CD4-positive, alpha-beta T cell treated with Interleukin-4 for 1 hour (primary cell): ENCODE measurements at places on chromosomes 16 and 17.

DNA sequence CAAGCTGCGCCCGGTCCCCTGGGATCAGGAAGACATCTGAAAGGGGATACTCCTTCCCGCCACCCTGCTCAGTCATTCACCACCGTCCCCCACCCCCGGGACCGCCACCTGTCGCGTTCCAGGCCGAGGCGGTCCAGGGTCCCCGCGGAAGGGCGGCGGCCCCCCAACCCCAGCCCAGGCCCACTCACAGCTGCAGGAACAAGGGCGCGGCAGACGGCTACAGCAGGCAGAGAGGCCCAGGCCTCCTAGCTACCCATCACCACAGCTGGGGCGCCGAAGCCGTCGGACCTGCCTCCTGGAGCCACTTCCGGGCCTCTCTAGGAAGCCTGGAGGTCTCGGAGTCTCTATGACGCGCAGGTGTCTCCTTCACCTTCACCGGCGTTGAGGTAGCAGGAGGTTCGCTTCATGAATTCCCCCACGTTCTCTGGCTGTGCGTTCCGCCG is at the start of gene SDR42E1:
Gene SDR42E1 (minus strand): TSS at position 272 of the 443 bp plus-strand sequence. CDS start 10,612 bp downstream, outside the sequence.
- DNase-seq, result peak; percentile 77

- DNase-seq, result no peak
Observed at GRCh38 chr16:79607587-79607986, 7.0 kb upstream of the MAF start.

GRCh38 chr16:89374393-89374960 is 115.9 kb downstream of the ANKRD11 start:
- no peak for DNase-seq

DNA sequence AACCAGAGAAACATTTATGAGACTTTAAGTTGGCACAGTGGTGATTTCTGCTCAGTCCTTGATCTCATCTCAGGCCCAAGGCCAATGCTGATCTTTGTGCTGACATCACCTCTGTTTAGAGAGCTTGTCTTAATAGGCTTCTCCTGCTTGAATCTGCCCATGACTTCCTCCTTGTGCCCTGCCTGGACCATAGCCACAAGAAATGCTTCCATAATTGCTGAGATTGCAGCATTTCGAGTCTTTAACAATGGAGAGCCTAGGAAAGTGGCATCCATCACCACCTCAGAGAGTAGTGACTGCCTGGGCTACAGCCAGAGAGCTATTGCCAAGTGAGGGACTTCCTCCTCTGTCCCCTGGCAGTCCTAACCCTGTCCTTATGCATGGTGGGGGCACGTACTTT is 25.1 kb upstream of the MMP2 start:
- DNase-seq, result no peak

DNA sequence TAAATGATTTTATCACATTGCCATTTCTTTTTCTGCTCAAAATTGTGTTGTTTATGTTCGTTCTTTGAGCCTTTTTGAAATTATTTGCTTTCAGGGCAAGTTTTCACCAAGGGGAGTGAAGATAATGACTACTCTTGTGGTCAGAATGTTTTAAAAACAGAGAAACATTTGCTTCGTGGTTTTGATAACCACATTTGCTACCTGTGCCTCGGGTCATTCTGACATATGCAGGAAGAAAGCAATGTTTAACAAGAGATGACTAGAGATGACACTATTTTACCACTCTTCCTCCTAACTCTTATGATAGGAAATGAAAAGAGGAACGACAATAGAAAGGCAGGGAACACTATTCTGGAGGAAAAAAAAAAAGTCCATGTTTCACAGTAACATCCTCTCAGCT is 1496.5 kb upstream of the GOT2 start:
- no peak for DNase-seq

- no peak for DNase-seq
Observed at GRCh38 chr16:28596115-28596630, 677 bp downstream of the SULT1A2 start.

DNA sequence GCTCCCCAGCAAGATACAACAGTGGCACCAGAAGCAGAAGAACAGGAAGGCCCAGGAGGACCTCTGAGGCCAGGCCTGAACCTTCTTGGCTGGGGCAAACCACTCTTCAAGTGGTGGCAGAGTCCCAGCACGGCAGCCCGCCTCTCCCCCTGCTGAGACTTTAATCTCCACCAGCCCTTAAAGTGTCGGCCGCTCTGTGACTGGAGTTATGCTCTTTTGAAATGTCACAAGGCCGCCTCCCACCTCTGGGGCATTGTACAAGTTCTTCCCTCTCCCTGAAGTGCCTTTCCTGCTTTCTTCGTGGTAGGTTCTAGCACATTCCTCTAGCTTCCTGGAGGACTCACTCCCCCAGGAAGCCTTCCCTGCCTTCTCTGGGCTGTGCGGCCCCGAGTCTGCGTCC is 11.9 kb downstream of the CES3 start:
- no peak for DNase-seq

DNA sequence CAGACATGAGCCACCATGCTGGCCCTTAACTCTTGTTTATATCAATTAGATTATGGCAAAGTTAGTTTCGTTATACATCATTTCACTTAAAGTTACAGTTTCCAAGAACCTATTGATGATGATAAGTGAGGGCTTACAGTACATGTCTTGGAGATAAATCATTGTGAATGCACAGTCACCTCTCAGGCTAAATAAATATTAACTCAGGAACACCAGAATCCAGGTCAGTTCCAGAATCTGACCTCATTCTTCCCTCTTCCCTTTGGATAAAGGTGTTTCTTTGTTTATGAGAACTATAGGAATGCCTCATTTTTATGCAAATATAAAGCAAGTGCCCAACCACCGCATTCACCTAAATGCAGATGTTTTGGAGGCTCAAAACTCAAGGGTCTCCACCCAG is 48.4 kb upstream of the CRYM start:
- no peak for DNase-seq

- DNase-seq, result no peak
Observed at GRCh38 chr16:85164838-85165516, 52.7 kb upstream of the CIBAR2 start.

DNA sequence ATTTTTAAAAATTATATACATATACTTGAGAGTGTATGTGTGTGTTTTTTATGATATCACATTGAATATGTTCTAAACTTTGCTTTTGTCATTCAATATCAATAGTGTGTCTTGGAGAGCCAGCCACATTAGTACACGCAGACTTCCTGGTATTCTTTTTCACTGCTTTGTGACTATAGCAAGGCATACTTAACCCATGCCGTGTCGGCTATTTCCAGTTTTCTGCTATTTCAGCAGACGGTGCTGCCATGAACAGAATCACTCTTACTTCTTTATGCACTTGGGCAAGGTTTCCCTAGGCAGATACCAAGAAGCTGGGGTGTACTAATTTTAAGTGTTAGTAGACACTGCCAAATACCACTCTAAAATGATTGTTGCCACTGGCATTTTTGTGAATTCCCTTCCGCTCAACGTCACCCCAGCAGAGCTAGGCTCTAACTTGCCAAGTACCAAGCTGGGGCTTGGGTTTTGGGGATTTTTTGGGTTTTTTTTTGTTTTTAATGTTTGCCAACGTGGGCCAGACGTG is 134.9 kb downstream of the SOCS1 start:
- no peak for DNase-seq

DNA sequence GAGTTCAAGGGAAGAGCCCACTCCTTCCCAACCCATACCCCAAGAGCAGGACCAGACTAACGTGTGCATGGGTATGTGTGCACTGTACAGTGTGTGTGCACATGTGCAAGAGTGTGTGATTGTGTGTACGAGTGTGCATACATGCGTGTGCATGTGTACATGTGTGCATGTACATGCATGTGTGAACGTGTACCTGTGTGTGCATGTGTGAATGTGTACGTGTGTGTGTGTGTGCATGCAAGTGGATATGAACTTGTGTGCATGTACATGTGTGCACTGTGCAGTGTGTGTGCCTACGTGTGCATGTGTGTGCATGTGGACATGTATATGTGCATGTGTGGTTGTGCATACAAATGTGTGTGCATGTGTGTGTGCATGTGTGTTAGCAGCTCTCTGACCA is 223.1 kb downstream of the RBFOX3 start:
- no peak for DNase-seq

GRCh38 chr16:89183463-89183862 is 11.9 kb downstream of the CDH15 start:
- DNase-seq, result no peak

DNA sequence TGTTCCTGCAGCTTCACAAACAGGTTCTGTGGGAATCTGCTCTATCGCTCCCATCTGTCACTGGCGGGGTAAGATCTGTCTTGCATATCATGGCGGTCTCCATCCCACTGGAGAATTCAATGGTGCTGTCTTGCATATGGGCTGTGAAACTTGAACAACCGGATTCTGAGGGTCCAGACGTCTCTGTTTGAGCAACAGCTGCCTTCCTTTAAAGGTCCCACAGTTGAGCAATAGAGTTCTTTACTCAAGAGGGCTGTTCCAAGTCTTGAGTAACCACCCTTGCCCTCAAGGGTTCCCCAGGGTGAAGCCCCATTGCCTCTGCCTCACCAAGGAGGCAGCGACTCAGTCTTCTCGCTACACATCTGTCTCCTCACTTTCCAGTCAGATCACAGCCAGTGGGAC is 50.8 kb downstream of the ZFHX3 start:
- DNase-seq, result peak; percentile 27

DNA sequence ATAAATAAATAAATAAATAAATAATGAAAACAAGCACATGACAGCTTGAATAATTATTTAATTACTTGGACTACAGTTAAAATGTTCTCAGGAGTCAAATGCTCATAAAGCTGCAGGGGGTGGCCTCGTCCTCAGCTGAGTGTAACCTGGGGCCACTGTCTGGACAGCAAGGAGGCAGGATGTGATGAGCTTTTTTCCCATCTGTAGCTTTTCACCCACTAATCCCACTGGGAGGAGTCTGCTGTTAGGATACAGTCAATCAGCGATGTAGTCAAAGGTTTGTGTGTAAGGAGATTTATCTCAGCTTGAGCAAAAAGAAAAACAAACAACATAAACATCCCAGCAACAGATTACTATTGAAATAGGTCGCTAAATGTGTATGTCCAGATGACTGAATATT is 22.5 kb downstream of the ZCCHC14 start:
- no peak for DNase-seq

- DNase-seq, result no peak
Observed at GRCh38 chr17:61545335-61545938, 45.6 kb downstream of the NACA2 start.

DNA sequence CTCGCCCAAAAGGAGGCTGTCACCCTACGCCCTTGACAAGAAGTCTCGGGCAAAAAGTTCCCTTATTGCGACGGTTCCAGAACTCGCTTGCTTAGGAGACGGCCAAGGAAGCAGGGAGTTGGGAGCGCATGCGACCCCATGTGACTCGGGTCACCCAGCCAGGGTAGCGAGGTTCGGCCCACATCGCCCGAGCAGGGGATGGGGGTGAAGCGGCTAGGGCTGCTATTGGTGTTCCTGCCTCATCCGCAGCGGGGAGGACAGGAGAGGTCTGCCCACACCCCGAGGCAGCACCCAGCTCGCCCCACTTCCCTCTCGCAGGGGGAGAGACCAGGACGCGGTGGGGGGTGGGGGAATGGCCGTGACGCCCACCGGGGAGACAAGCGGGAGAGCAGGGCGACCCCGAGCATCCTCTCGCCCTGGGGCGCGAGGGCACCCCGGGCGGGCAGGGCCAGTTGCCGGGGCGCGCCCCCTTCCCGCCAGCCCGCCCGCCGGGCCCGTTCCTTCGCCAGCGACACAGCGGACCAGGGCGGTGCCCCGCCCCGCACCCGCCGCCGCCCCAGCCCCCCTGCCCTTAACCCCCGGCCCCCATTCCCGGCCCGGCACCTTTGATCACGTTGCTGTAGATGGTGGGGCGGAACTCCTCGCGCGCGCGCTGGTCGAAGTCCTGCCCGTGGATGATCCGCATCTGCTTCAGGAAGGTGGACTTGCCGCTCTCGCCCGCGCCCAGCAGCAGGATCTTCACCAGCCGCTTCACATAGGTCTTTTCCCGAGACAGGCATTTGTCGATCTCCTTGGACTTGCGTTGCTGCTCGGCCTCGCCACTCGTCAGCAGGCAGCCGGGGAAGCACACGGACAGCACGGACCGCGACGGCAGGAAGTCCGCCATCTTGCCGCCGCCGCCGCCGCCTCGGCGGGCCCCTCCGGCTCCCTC is 567 bp downstream of the GNA13 start:
- peak; percentile 54 for DNase-seq

- no peak for DNase-seq
Observed at GRCh38 chr16:46757339-46758050, 9.4 kb upstream of the MYLK3 start.

DNA sequence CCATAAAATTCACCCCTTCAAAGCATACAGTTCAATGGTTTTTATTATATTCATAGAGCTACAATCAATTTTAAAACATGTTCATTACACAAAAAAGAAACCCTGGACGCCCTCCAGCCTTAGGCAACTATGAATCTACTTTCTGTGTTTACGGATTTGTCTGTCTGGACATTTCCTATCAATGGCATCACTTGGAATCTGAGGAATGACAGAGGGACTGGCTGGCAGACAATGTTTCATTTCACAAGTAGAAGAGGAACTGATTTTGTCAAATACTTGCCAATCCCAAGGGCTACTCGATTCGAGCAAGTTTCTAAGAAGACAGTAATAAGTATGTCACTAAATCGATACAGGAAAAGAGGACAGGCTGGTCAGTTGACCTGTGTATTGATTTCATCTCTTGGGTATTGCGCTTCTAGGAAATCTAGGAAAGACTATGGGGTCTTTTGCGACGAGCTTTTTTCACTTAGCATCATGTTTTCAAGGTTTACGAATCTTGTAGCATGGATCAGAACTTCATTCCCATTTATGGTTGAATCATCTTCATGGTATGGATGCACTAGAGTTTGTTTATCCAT is 56.6 kb downstream of the RGS9 start:
- DNase-seq, result no peak

GRCh38 chr16:56120447-56121155 is 70.7 kb upstream of the GNAO1 start:
- DNase-seq, result no peak

DNA sequence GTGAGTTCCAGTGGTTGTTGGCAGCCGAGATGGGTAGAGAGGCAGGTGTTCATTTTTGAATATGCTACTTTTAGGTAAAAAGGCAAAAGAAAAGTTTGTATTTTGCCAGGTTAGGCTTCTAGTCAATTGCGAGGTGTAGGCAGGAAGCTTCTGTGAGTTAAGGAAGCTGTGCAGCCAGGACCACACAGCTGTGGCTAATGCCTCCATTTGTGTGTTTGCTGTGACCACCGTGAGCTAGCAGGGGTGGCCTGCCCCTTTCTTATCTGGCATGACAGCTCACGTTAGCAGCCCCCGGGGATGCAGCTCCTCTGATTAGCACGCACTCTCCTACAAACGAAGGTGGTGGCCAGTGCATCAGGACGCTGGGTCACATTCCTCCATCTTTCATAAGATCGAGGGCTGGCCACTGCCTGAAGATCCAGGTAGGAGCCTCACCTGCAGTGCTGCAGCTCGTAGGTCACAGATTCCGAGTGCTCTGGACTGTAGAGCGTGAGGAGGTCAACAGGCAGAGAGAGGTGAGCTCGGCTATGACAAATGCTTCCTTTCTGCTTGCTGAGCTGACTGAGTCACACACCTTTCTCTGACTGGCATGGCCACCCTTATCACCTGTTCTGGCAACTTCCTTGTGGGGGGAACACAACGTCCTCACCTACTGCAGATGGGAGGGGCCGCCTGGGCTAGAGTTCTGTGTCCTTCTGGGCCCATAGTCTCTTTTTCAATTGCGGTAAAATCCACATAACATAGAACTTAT is 244.4 kb downstream of the HS3ST3B1 start:
- DNase-seq, result no peak
